D721Med (cell line): ENCODE measurements at places on chromosomes 12 and 14.

DNA sequence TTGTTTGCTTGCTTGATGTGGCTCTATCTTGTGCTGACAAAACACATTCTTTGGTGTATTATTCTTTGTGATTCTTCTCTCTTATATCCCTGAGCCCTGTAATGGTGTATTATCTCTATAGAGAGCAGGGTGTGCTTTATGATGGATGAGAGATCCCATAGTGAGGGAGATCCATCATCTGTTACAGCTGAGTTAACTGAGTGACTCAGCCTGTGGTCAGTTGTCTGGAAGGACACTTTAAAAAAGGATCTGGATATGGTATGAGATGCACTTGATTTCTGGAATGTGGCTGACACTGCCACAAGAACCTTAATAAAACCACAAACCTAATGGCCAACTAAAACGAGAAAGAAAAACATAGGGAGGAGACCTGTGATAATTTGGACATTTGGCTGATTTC is 461.4 kb upstream of the SYT1 start:
- no peak for DNase-seq

- DNase-seq, result no peak
Measured at GRCh38 chr12:21607701-21608100, 3.1 kb upstream of the GYS2 start.

DNA sequence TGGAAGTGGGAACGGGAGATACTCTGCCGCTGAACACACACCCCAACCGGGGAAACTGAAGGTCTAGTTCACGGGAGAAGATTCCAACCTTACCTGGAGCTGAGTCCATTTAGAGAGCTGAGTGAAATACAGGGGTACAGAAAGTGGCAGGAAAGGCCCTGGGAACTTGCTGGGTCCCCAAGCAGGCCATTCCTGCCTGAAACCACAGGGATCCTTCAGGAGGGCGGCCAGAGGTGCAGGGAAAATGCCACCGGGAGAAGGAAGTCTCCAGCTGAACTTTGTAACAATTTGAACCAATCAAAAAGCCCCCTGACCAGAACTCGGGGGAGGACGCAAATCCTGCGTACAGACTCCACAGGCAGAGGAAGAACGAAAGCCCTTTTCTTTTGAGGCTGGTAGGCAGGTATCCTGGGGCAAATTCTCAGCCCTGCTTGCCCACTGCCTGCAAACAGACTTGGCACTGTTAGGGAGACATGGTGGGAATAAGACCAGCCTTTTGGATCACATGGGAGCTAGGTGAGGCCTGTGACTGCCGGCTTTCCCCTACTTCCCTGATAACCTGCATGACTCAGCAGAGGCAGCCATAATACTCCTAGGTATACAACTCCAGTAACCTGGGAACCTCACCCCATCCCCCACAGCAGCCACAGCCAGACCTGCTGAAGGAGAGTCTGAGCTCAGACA is 170.9 kb downstream of the SEC23A start:
- no peak for DNase-seq

DNA sequence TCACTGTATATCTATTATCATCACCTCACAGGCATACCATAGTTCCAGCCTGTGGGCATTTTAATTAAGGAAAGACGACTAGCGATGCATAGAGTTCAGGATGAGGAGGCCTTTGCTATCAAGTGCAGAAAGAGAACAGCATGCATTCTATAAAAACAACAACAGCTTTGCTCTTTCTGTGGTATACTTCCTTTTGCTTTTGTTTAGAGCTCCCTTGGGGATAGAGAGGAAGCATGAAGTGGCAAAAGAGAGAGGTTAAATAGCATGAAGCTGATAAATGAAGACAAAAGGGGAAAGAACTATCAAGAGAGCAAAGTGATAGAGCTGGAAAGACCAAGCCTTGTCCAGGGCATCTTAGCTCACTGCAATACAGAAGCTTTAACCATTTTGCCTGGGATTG is 23.5 kb downstream of the IFNG-AS1 start:
- DNase-seq, result no peak

- DNase-seq, result no peak
Measured at GRCh38 chr12:131415781-131416180, 295.1 kb upstream of the SFSWAP start.

DNA sequence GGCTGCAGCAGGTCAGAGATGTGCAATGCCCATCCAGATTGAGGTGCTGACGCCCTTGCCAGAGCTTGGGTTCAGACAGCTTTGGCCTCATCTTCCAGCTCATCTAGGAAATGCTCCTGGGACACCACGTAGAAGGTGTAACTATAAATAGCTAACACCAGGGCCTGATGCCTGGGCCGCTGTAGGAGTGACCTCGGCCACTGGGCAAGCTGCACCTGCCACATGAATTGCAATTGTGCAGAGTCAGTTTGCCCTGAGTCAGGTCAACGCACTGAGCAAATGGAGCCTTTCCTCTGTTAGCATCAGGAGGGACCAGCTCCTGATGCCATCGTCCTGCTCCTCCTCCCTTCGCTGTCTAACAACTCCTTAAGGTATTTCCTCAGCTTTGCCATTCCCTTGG is 17.4 kb upstream of the DNM1L start:
- DNase-seq, result no peak

DNA sequence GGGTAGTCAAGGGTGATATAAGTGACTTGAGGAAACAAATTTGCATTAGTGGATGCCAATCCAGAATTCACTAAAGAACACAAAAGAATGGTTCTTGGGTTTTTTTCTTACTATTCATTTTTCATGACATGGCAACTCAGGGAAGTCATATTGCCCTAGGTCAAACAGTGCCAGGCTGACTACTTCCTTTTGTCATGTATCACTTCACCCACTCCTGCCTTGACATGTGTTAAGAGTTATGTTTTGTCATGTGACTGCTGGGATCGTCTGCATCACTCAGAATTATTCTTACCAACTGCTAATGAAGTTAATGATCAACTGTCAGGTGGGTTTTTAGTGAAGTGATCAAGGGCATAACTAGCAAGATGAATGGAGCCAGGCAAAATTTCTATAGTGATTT is 74.2 kb downstream of the PRORP start:
- no peak for DNase-seq

GRCh38 chr12:110270125-110270962 is 10.7 kb upstream of the ATP2A2 start:
- DNase-seq, result no peak

- DNase-seq, result no peak
Measured at GRCh38 chr14:104264495-104265265, 126.3 kb downstream of the KIF26A start.
